Activated CD4-positive, alpha-beta T cell treated with anti-CD3 and anti-CD28 coated beads for 36 hours (primary cell): ENCODE measurements at places on chromosomes 2 and 18. TPM values are rescaled to one million over a fixed set of nuclear protein-coding genes. Genes with fewer than 3 reads are reported as not detected.

The CYP1B1 gene
- 6.3 TPM for total RNA-seq

The GPR35 gene
- 3.6 TPM for total RNA-seq

The NEMP2 gene
- 25.1 TPM for total RNA-seq

The LTBP1 gene
- 0.26 TPM for total RNA-seq
